ENCODE measurements at places on chromosomes 3 and 15.

- DNase-seq: no peak
Observed at GRCh38 chr3:182807061-182807460, 13.8 kb downstream of the ATP11B start.

GRCh38 chr3:58135712-58136543 lies 74.8 kb downstream of the DNASE1L3 start:
- DNase-seq: no peak

DNA sequence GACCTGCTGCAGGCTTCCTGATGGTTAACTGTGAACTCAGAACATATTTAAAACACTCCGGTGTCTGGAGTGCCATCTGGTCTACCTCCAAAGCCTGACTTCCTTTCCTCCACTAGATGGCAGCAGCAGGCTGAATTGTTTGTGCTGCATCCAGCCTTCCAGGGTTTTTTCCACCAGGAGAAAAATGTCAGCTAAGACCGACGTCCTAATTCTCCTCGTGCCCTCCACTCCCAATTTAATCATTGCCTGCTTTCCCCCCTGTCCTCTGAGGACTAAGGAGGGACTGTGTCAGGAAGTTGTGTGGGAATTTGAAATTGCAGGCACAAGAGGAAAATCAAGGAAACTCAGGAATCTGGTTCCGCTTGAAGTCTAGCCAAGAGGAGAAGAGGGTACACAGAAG lies 165.2 kb upstream of the UMPS start:
- DNase-seq: peak; percentile 40

DNA sequence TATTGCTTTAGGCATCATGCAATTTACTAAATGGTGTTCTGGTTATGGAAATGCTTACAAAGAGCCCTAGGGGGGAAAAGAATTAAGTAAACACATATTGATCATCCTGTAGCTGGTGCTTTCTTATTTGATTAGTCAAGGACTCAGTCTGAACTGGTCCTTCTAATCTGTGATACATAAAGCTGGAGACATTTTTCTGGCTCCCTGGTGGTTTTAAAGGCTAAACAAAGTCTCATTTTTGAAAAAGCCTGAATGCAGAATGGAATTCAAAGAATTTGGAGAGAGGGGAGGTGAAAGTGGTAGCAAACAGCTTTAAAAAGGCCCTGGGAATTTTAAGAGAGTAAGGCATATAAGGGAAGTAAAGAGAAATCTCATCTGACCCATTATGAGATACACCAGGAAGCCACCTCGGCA lies 149.7 kb downstream of the RBMS3 start:
- DNase-seq: no peak

DNA sequence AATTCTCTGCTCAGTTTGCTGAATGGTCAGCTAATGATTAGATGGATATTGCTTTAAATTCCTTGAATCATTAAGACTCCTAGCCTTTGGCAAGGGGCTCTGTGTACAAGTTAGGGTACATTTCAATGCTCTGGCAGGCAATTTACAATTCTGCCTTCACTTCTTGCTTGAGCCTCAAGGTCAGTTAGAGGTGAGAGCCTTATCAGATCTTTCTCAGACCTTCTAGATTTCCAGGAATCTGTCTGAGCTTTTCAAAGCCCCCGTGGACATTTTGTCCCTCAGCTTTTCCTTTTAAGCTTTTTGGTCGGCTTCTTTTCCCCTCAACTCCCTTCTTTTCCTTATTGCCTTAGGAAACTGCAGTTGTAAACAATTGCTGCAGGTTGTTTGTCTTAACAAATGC lies 34.7 kb downstream of the TGM4 start:
- DNase-seq: no peak

- DNase-seq: no peak
Observed at GRCh38 chr3:52094571-52095485, 38.5 kb upstream of the DUSP7 start.

GRCh38 chr3:151557068-151557840 lies 96.4 kb upstream of the IGSF10 start:
- DNase-seq: no peak

- DNase-seq: no peak
Observed at GRCh38 chr3:155323063-155323666, 29.7 kb upstream of the STRIT1 start.

DNA sequence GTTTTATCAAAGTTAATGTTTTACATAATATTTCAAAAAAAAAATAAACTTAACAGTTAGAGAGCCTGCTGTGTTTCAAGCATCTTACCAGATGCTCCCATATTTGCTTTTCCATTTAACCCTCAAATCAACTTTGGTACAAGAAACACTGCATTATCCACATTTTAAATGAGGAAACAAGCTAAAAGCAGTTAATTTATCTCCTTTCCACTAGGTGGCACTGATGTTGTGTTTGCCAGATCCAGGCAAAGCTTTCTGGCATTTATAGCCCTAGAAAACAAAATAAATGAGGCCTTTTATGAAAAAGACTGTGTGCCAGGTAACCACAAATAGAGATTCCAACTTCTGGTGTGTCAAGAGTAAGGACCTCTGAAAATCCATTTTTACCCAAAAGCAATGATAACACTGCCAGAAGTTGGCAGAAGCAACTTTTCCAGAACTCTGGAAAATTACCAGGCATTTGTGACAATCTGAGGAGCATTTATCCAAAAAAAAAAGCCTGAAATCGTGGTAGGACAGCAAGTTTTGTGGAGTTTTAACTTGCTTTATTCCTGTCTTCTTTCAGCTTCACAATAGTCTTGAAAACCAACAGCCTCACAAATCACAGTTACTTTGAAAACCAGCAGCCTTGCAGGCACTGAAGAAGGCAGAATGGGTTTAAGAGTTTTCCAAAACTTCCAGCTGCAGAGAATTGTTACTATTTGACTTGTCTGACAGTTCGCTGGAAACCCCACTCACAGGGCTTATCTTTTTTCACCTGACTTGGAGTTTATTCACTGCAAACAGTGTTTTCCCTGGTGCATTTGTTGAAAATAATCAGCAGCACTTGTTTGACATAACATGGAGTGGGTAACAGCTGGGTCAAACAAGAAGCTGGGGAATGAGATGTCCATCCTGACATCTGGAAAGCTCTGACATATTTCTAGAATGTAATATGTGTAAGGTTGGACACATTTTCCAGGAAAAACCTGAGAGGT lies 9.2 kb downstream of the FAM162A start:
- DNase-seq: no peak

GRCh38 chr15:48336940-48337339 lies 5.7 kb downstream of the DUT start:
- DNase-seq: no peak

- no peak for DNase-seq
Observed at GRCh38 chr3:10381336-10381735, 60.4 kb upstream of the SEC13 start.

DNA sequence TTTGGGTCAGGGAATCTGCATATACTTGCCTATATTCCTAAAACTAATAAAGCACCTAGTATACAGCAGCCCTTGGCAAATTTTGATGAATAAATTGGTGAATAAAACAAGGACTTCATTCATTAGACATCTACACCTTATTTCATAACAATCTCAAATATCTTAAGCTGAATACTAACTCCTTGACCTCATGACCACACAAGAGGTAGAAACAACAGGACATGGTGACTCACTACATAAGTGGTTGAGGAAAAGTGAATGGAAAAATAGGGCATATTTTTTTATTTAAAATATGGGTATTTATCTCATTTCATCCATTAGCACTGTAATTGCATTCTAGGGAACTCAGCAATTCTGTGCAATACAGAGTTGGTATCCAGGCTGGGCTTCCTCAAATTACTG lies 7.8 kb upstream of the STAC start:
- no peak for DNase-seq

DNA sequence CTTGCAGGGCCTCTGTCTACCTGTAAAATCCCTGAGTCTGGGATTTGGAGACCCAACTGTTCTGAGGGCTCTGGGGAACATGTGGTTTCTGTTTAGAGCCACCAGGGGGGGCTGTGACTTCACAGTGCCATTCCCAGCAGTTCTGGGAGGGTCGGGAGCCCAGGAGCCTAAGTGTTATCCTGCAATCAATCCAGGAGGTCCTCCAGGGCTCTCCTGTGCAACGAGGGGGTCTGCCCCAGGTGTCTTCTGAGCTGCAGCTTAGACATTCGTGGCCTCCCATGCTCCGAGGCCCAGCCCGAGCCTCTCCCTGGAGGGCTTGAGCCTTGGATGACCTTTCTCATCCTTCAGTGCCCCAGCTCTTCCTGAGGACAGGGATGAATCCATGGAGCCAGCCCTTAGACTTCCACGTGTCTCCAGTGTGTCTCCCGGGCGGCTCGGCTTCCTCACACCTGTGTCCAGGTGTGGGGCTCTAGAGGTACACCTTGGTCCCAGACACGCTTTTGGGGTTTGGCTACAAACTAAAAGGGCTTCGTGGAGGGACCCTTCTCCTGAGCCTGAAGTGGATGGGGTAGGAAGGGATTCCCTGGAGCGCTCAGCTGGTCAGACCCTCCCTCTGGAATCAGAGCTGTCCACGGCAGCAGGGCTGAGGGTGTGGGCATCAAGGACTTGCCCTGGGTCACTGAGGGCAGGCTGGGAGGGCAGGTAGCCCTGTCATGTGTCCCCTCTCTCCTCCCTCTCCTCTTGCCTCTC lies 20.3 kb upstream of the ABTB1 start:
- peak; percentile 34 for DNase-seq

- DNase-seq: no peak
Observed at GRCh38 chr15:87207251-87207650, 1049.3 kb downstream of the NTRK3 start.

DNA sequence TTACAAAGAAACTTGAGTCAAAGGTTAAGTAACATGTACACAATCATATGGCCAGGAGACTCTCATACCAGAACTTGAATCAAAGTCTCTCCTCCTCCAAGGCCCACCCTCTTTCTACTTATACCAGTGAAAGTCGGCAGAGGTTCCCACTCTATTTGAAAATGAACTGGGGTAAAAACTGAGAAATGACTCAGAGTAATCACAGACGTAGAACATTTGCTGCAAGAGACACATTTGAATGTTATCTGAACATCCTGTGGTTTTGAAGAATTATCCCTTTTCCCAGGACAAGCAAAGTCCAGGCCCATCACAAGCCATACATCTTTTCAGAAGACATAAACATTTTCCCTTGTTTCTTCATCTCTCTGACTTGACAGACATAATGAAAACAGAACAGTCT lies 55.8 kb downstream of the SHOX2 start:
- no peak for DNase-seq

DNA sequence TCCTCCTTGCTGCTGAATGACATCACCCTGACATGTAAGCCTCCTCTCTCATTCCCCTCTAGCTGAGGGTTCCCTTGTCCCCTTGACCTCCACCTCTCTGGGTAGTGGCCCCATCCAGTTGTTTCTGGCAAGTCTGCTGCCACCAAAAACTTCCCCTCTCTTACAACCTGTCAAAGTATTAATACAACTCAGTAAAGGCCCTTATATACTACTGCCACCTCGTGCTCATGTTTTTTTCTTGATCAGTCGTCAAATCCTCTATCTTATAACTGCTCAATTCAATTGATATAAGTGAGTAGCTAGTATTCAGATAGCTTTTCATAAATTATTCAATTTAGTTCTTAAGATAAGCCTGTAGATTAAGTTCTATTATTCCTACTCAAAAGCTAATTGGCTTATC lies 249.6 kb downstream of the MBNL1 start:
- DNase-seq: no peak

GRCh38 chr15:63764124-63764803 lies 69.5 kb downstream of the HERC1 start:
- no peak for DNase-seq

GRCh38 chr15:69039516-69040225 lies 25.2 kb downstream of the NOX5 start:
- no peak for DNase-seq

- DNase-seq: no peak
Observed at GRCh38 chr3:58064923-58065638, 56.9 kb downstream of the FLNB start.

GRCh38 chr3:159326998-159327397 lies 525.1 kb downstream of the MFSD1 start:
- DNase-seq: no peak

DNA sequence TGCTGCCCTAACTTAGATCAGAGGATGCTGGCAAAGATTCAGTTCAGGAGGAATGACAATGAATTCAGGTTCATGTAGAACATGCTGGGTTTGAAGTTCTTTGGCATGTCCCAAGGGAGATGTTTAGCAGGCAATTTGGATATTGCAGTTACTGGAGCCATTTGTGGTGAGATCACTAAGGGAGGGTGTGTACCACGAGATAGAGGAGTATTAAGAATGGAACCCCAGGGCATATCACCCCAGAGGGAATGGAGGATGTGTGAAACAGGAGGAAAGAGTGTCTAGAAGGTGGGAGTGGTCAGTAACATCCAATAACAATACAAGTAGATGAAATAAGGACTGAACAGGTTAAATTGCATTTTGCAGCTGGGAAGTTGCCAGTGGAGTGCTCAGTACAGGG lies 87.1 kb downstream of the CCR1 start:
- no peak for DNase-seq

DNA sequence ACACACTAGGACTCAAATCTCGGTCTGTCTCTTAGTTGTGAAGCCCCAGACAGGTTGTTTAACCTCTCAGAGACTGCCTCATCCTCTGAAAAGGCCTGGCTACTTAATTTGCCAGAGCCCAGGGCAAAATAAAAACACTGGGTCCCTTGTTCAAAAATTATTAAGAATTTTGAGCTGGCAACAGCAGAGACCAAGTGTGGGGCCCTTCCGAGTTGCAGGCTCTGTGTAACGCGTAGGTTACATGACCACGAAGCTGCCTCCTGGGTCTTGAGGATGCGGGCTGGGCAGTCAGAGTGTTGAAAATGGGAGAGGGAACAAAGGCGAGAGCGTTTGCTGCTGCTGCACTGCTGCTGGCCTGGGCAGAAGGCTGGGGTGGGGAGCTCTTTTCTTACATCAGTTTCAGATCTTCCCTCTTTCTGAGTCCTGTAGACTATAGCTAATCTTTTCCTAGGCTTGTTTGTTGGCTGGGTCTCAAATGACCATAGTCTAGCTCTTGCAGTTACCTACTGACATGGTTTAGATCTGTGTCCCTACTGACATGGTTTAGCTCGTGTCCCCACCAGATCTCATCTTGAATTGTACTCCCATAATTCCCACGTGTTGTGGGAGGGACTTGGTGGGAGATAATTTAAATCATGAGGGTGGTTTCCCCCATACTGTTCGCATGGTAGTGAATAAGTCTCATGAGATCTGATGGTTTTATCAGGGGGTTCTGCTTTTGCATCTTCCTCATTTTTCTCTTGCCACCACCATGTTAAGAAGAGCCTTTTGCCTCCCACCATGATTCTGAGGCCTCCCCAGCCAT lies 49.9 kb downstream of the CLEC3B start:
- no peak for DNase-seq

DNA sequence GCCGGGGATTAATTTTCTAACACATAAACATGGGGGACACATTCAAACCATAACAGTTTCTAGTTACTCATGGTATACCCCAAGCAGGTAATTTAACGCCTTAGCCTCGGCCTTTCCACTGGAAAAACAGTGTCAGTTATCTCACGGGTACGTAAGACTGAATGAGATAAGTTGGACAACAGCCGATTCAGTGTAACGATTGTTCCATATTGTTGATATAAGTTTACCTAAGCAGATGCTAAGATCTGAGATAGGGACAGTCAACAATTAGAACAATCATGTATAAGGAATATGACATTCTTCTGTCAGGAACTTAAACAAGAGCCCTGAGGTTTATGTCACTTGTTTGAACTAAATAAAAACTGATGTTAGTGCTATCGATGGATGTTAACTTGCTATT lies 130.8 kb downstream of the GHSR start:
- no peak for DNase-seq

- DNase-seq: no peak
Observed at GRCh38 chr3:82078246-82078645, 316.8 kb upstream of the GBE1 start.

GRCh38 chr3:13882876-13883275 lies 3.0 kb upstream of the WNT7A start:
- DNase-seq: no peak

Data from activated CD8-positive, alpha-beta memory T cell treated with anti-CD3 and anti-CD28 coated beads, Interleukin-2, amount 50 U/mL, for 4 hours (primary cell).